ENCODE measurements at places on chromosomes 12 and 14. TPM values are rescaled to one million over a fixed set of nuclear protein-coding genes. Genes with fewer than 3 reads are reported as not detected.

GRCh38 chr12:96354326-96354725 is 45.9 kb downstream of the CDK17 start:
- peaks cover 29% of the 10 kb centered on the region for H3K4me1 ChIP-seq
- H3K27me3 ChIP-seq = no peaks in the 10 kb centered on the region
- no peak overlapping the region for H3K4me3 ChIP-seq
- no peak for DNase-seq

- peaks cover 49% of the 10 kb centered on the region for H3K4me1 ChIP-seq
- DNase-seq = no peak
- H3K4me3 ChIP-seq = peak overlapping the region; percentile 67
- peak overlapping the region; percentile 49 for H3K27ac ChIP-seq
- no peaks in the 10 kb centered on the region for H3K27me3 ChIP-seq
- H3K36me3 ChIP-seq = peaks cover 63% of the 10 kb centered on the region
These were observed 14.7 kb upstream of the CDH24 start for GRCh38 chr14:23071921-23072539.

DNA sequence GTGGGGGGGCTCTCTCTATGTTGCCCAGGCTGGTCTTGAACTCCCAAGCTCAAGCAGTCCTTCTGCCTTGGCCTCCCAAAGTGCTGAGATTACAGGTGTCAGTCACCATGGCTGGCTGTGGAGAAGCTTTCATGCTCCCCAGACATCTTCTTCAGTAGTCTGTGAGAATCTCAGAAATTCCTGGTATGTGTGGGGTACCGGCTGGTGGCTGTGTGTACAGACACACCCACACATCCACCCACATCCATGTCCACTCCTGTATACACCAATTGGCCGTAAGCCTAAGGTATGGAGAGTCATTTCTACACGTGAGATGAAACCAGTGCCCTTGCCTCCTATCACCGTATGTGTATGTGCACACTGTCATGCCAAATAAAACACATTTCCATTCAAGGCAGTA is 27.8 kb downstream of the GPRC5D start:
- no peak overlapping the region for H3K27ac ChIP-seq
- no peak for DNase-seq
- H3K4me1 ChIP-seq = no peaks in the 10 kb centered on the region
- no peaks in the 10 kb centered on the region for H3K36me3 ChIP-seq
- no peak overlapping the region for H3K4me3 ChIP-seq
- no peaks in the 10 kb centered on the region for H3K27me3 ChIP-seq

Gene GPR68
- 0.47 TPM for total RNA-seq
